ENCODE measurements at places on chromosomes 6 and 20.

GRCh38 chr6:136927292-136927691 is 5.2 kb downstream of the SLC35D3 start:
- no peak for DNase-seq

- DNase-seq = peak; percentile 9
Observed at GRCh38 chr20:16368645-16369292, 204.5 kb downstream of the KIF16B start.

DNA sequence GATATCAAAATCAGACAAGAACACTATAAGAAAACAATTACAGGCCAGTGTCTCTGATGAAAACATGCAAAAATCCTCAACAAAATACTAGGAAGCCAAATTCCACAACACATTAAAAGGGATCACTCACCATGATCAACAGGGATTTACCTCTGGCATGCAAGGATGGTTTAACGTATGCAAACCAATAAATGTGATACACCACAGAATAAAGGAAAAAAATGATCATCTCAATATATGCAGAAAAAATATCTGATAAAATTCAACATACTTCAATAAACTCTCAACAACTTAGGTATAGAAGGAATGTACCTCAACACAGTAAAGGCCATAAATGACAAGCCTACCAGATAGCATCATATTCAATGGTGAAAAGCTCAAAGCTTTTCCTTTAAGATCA is 66.6 kb downstream of the SHPRH start:
- DNase-seq = no peak

DNA sequence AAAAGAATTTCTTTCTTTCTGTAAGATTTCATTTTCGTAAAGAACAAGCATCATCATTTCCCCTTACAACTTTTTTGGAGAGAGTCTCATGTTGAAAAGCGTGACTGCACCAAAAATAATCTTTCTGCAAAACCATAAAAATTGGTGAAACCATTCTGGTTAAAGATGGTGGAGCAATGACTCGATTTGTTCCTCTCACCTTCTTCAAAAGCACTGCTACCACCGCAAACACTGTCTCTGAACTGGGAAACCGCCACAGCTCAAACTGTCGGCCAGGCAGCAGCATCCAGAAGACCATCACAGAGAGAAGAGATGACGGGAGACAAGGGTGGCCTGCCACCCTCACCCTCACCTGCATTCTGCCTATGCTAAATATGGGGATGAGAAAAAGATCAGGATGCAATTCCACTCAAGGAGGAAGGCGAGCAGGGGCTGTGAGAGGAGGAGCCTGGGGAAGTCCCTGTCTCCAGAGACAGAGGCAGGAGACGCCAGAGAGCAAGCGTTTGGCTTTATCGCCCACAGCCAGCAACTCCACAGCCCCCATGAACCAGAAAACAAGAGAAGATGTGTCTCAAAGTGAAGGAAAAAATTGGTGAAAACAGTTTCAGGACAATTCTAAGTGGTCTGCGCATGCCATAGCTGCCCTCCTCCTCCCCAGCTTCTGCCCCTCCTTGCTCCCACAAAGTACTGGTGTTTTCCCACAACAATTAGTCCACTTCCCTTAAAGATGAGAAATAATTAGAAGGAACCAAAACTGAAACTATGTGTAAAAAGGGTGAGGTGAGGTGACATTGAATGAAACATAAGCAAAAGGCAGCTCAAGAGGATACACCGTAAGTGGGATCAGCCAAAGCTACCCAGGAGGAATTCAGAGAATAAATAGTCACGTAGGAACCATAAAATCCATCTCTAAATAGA is 255.5 kb downstream of the KIF16B start:
- DNase-seq = no peak

GRCh38 chr6:36958775-36959554 is 4.4 kb downstream of the PI16 start:
- DNase-seq = no peak

- no peak for DNase-seq
Observed at GRCh38 chr6:30591008-30591407, 19.8 kb downstream of the ABCF1 start.

DNA sequence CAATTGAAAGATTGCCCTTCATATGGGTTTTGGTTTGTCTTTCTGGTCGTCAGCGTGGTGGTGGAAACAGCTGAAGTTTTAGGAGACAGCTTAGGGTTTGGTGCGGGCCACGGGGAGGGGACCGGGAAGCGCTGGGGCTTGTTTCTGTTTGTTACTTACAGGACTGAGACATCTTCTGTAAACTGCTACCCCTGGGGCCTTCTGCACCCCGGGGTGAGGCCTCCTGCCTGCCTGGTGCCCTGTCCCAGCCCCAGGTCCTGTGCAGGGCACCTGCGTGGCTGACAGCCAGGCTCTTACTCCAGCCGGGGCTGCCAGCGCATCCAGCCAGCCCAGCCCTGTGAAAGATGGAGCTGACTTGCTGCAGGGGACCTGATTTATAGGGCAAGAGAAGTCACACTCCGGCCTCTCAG is 22.8 kb downstream of the NPEPL1 start:
- no peak for DNase-seq

- no peak for DNase-seq
Observed at GRCh38 chr6:113574147-113574546, 283.0 kb upstream of the MARCKS start.

- DNase-seq = no peak
Observed at GRCh38 chr20:38126146-38126921, 38.7 kb downstream of the TGM2 start.

- no peak for DNase-seq
Observed at GRCh38 chr20:52193886-52194545, 2.4 kb upstream of the ZFP64 start.

DNA sequence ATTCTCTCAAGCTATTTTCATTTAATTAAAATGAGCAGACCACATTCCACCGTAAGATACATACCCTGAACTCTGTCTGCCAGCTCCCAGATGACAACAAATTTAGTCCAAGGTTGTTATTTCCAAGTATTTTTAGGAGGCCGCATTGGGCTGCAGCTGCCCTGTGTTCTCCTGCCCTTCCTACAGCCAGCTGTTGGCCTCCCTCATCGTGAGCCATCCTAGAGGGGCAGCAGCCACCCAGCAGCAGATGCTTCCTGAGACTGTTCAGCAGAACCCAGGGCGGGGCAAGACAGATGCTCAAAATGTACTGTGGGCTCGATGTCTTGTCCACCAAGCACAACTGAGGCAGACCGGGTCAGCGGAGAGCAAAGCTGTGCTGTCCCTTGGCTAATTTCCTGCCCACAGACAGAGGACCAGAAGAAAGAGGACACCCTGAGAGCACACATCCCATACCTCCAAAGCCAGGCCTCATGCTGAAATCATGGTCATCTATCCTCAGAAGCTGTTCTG is 16.4 kb downstream of the GABRR1 start:
- DNase-seq = no peak

- no peak for DNase-seq
Observed at GRCh38 chr20:16678779-16679178, 51.0 kb upstream of the SNRPB2 start.

DNA sequence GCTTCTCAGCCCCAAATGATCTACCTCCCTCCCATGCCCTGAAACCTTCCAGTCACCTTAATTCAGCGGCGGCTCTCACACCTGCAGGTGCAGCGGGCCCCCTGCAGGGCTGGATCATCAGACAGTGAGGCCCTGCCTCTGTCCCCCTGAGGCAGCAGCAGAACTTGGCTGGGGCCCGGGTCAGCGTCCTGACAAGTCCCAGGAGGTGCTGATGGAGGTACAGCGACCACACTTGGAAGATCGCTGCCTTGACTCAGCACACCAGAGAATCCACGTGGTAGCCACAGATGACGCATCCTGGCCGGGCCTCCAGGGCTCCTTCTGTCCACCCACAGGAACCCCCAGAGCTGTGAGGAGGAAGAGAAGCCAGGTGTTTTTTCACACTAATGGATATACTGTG is 116.4 kb upstream of the THBS2 start:
- no peak for DNase-seq

DNA sequence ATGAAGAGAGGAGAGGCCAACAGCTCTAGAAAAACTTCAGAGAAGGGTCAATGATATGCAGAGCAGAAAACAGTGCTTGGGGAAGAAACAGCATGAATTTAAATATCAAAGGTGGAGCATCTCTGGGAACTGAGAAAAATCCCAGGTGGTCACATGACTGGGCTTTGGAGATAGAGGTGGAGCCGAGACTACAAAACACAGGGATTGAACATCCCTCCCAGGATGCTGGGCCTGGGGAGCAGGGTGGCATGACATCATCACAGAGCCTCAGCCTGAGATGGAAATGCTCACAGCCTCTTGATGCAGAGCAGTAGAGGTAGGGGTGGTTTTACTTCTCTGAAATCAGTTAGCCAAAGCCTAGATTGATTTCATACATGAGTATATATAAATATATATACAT is 529.5 kb downstream of the PRKN start:
- no peak for DNase-seq

DNA sequence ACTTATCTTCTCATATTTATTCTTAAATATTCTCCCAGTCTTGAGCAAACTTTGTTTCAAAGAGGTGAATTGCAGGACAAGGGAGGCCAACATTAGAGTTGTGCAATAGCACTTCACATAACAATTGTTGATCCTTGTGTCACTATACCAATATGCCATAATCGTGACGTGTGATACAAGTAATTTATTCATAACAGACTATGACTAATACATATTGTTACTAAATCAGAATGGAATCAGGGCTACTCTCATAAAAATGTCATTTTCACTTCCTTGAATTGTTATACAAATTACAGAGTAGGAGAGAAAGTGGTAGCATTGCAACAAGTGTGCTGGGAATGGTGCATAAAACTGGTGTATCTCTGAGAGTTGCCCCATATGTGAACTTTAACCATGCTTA is 37.2 kb upstream of the PLCB1 start:
- peak; percentile 27 for DNase-seq

GRCh38 chr20:37383229-37383989 is 37.5 kb downstream of the SRC start:
- no peak for DNase-seq

- DNase-seq = peak; percentile 17
Observed at GRCh38 chr6:106431972-106432371, 71.5 kb downstream of the CRYBG1 start.

DNA sequence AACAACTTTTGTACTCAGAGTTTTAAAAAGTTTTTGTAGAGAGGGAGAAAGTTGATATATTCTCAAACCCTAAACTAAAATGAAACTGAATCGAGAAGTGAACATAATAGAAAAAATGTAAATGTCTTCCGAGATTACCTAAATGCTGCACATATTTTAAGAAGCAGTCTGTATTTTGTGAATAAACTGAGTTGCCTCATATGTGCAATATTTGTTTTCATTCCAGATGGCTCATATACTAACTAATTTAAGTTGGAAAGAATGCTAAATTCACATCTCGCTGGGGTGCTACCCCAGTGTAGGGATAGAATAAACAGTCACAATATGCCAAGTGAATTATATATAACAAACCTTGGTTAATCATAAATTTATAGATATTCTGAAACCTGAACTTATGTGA is 285.9 kb upstream of the THEMIS start:
- peak; percentile 55 for DNase-seq

DNA sequence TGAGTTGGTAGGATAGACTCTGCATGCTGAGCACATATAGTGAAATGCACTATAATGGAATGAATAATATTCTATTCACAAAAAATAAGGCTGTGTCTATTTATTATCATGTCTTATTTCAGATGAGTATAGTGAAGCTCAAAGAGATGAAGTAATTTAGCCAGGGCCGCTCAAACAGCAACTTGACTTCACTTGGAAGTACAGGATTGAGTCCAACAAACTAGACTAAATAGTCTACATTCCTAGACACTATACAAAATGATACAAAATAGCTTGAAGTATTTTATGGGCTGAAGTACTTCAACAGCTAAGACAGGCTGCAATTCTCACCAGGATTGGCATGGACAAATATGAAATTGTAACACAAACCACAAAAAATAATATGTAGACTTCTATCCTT is 144.5 kb upstream of the DST start:
- peak; percentile 81 for DNase-seq

DNA sequence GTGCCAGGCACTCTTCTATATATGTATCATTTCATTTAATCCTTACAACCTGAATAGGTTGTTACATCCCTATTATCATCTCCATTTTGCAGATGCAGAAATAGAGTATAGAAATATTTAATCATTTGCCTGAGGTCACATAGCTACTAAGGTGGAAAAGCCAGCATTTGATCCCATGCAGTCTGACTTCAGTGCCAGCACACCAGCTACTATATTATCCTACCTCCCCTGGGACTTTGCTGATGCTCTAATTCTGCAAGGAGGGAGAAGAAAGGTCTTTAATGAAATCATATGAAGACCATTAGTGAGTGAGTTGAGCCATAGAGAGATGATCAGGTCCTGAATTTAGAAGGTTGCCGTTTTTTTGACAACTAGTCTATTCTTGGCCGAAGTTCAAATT is 53.7 kb downstream of the TOP1 start:
- DNase-seq = no peak

DNA sequence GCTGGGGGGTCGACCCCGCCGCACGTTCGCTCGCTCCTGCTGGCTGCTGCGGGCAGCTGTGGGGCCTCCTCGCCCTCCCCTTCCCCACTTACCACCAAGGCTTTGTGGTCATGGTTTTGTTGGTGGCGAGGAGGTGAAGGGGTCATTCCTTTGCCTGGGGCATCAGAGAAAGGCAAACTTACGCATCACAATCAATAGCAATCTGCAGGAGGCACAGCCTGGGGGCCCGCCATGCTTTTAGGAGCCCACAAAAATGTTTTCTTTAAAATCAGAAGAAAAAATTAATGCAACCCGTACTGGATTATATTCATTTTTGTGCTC is 137.0 kb downstream of the IMPG1 start:
- no peak for DNase-seq

DNA sequence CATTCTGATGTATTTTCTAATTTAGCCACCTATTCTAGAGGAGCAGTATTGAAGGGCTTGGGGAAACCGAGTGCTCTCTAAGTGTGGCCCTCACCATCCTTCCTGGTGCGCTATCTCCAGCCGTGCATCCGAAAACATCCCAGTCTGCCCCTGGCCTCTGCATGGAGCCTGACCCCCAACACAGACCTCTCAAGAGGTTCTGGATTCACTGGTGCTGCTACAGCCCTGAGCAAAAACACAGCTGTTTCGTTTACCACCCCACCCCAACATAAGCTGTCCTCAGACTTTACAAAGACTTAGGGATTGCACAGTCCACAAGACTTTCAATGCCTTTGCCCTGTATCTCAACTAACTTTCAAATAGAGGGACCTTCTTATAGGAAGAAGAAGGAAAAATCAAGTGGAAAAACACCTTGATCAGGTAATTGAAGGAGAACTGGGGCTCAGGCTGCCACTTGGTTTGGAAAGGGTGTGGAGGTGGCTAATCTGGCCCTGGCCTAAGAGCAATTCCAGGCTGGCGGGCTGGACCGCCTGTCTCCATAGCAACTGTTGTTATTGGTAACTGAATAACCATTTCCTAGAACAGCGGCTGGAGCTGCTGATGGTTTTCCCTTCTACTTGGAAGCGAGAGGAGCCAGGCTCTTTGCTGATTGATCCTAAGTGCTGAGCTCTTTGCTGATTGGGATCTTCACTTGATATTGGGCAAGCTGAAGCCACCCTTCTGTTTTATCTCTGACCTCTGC is 90.2 kb upstream of the TOX2 start:
- peak; percentile 13 for DNase-seq

DNA sequence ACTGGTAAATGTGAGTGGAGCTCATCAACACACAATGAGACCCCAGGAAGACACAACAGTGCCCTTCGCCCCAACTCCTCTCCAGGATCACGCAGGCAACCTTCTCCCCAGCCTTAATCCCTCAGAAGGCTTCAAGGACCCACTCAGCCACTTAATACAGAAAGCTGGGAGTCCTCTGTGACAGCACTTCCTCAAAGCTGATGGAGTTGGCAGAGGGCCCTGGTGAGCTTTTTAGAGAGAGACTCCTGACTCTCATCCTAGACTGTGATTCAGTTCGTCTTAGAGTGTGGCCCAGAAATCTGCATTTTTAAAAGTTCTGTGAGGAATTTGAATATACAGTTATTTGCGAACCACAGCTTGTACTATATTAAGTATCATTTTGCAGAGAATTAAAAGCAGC is 187.7 kb downstream of the UST start:
- peak; percentile 78 for DNase-seq

Measured in fibroblast of skin of scalp (primary cell).